ENCODE measurements at places on chromosomes 7 and 10.

- DNase-seq, result no peak
Measured at GRCh38 chr10:12255048-12255447, 59.1 kb downstream of the CDC123 start.

DNA sequence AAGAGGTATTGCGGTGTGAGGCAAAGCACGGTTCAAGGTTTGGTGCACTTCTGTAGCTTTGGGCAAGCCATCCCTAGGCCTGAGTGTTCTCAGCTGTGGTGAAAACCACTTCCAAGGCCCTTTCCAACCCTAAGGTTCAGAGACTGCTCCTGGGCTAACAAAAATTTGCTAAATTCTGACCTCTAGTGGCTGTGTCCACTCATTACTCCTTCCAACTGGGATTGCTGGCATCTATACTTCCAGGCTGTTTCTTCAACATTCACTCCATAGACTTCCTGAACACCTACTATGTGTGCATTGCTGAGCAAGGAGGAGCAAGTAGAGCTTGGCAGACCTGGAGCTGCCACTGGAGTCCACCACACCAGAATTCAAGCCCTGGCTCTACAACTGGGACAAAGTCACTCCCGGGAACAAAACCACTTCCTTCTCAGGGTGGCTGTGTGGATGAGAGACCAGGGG lies 29.3 kb upstream of the SH3PXD2A start:
- DNase-seq, result no peak

GRCh38 chr10:59868696-59869593 lies 37.4 kb downstream of the CCDC6 start:
- DNase-seq, result no peak

DNA sequence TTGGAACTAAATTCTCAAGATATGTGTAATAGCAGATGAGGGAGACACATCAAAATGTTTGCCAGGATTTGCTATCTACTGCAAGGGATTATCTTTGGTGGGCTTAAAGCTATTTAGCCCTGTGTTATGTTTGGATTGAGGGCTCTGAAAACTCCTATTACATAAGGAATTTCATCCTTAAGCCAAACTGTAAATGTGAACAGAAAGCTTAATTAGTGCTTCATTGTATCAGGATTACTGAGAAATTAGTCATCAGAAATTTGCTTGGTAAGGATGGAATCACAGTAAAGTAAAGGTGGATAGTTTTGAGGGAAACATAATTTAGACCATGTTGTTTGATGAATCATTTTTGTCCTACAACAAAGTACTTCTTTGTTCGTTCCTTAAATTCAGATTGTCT lies 8.3 kb downstream of the ANKRD7 start:
- no peak for DNase-seq

DNA sequence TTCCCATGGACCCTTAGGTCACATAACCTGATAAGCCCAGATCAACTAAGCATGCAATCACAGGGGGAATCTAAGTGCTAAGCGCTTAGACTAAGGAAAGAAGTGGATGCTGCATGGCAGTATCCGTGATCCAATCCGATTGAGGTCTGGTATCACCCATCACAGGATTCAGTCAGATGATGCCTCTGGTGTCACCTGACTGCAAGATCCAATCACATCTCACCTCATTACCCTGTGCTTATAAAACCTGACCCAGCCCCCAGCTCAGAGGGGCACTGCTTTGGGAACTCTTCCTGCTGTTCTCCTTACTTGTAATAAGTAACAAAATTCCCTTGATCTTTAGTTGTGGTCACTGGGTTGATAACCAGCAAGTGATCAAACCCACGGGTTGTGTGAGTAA lies 84.7 kb upstream of the TMEM168 start:
- DNase-seq, result no peak

GRCh38 chr10:4775808-4776207 lies 50.2 kb upstream of the AKR1E2 start:
- DNase-seq, result no peak

GRCh38 chr7:149525280-149525679 lies 27.7 kb upstream of the ZNF746 start:
- no peak for DNase-seq

- no peak for DNase-seq
Measured at GRCh38 chr10:121732656-121733445, 134.6 kb upstream of the FGFR2 start.

- DNase-seq, result no peak
Measured at GRCh38 chr10:42962110-42962901, 114.6 kb upstream of the RET start.

- no peak for DNase-seq
Measured at GRCh38 chr10:30502266-30503060, 68.5 kb downstream of the MAP3K8 start.

GRCh38 chr10:113169853-113170460 lies 219.9 kb downstream of the TCF7L2 start:
- no peak for DNase-seq

DNA sequence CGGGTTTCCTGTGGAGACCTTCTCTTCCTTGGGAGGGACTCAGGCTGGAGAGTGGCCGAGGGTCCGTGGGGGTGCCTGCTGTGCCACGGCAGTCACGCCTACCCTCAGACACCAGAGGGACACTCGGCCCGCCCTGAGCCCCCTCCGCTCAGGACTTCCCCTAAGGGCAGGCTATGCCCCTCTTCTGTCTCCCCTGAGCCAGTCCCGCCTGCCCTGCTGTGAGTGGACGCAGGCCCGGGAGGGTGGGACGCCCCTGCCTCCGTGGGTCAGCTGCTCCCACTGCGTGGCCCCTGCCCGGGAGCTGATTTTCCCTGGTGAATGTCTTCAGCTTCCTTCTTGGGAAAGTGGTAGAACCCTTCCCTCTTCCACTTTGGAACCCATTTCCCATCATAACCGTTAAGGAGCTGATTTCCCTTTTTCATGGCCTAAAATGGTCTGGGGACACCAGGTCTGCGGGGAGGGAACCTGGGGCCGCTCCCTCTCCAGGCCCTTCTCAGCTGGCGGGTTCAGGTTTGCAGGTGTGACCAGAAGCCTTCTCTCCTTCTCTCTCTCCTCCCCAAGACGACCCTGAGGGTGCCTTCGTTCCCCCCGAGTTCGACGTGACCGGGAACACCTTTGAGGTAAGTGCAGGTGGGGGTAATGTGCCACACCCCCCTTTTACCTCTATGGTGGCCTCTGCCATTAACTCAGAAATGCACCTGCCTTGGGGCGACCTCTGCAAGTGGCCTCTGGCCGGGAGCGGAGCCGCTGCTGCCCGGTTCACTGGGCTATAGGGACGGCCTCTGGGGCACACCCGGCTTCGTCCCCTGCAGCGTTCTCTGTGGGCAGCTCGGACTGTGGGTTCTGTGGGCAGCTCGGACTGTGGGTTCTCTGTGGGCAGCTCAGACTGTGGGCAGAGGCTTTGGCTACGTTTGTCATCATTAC lies 7.9 kb downstream of the KNDC1 start:
- no peak for DNase-seq

- DNase-seq, result no peak
Measured at GRCh38 chr10:117914334-117914733, 132.4 kb downstream of the RAB11FIP2 start.

DNA sequence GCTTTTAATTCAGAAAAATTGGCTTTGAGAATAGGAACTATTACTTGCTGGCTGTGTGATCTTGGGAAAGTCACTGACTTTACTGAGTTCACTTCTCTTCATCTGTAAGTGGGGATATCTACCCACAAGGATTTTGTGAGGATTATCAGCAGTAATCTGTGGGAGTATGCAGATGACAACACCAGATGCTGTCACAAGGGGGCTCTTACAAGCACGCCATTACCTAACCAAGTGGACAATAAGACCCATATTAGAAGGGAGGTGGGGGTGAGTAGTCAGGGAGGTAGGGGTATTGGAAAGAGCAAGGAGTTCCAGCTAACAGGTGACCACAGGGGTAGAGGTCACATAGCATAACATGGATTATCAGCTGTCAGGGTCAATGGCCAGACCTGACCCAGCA lies 569.4 kb downstream of the SUGCT start:
- DNase-seq, result no peak

- DNase-seq, result no peak
Measured at GRCh38 chr7:41872966-41873365, 170.1 kb upstream of the INHBA start.

DNA sequence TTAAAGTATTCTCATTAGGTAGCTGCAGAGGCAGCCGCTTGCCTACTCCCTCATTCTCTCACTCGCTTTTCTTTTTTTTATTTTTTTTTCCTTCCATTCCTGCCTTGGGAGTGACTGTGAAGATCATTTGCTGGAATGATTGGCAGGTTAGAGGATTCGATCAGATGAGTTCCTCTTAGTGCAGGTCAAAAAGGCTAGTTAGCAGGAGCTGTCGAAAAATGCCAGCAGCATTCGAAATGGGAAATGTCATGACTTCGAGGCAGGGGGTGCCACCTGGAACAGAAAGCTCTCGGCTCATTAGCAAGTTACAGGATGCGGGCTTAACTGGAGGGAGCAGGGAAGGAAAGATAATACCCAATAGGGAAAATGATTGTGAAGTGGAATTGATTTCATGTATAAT lies 137.5 kb upstream of the FZD1 start:
- DNase-seq, result no peak

GRCh38 chr10:125709553-125710474 lies 9.7 kb upstream of the EDRF1 start:
- DNase-seq, result no peak

GRCh38 chr7:32390210-32390609 lies 100.0 kb downstream of the LSM5 start:
- no peak for DNase-seq

DNA sequence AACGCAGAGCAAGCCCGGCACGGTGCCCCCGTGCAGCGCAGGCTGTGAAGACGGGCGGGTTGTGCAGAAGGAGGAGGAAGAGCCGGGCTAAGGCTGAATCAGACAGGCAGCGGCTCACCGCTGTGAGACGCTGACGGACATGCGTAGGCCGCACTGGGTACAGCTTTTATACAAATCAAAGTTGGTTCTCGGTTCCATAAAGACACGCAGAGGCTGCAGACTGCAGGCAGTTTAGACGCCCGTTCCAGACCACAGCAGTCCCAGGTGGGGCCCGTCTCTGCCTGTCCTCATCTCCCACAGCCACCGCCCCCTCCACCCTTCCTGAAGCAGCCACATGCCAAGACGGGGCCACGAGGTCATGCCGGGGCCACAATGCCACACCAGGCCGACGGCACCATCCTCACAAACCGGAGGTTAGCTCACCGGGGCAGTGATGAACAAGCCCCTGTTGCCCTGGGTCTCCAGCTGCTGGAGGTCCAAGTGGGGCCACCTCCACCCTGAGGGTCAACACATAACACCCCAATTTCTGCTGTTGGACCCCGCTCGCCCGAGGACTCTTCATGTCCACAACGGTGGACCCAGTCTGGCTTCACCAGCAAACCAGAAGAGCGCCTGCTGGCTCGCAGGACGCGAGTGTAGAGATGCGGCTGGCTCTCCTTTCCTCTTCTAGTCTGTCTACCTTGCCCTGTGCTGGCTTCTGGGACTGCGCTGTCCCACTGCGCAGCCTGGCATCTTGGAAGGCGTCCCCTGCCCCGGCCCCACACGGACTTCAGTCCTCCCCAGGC lies 227.2 kb downstream of the ELFN1 start:
- DNase-seq, result no peak

- DNase-seq, result no peak
Measured at GRCh38 chr10:103066141-103067098, 126.7 kb downstream of the NT5C2 start.

DNA sequence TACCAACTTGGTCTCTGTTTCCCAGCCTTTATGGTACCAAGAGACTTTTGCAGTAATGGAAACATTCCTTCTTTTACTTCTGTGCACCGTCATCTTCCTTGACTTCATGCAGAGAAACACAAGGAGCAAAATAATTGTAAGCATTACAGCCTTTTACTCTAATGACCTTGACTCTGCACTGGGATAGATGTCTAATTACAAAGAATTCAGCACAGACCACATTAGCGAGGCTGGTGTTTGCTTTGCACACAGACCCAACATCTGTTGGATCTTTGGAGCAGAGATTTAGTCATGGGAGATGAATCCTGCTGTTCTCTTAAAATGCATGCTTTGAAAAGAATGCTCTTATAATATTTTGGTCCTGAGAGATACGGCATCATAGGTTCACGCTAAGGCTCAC lies 261.6 kb downstream of the TWIST1 start:
- DNase-seq, result no peak

- DNase-seq, result no peak
Measured at GRCh38 chr10:271722-272121, 136.5 kb downstream of the ZMYND11 start.

GRCh38 chr10:28873540-28873939 lies 196.2 kb downstream of the BAMBI start:
- DNase-seq, result no peak

DNA sequence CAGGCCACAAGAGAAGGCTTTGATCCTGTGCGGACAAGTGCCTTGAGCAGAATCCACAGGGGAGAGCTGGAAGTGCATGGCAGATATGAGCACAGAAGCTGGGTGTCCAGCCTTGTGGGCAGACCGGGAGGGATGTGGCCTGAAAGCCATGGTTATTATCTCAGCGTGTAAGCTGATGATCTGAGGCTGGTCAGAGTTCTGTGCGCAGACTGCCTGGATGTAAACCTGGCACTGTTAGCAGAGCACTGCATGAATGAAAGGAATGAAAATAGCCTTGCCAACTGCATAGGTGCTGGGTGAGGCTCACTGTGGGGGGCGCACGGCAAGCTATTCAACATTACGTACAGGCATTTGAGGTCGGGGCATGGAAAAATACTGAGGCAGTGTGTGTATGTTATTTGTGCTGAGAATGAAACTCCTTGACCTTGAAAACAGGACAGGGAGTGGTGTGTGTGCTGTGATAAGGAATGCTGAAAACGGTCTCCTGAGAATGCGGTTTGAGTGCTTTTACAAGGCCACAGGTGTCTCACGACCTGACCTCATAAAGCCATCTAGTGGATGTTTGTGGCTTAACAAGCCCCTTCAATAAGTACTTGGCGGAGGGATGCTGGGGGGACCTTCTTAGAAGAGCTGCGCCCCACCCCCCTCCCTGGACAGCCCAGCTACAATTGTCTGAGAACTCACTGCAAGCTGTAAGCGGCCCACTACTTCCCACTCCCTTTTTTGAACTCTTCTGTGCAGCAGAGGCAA lies 18.7 kb downstream of the AKR1C1 start:
- DNase-seq, result no peak

DNA sequence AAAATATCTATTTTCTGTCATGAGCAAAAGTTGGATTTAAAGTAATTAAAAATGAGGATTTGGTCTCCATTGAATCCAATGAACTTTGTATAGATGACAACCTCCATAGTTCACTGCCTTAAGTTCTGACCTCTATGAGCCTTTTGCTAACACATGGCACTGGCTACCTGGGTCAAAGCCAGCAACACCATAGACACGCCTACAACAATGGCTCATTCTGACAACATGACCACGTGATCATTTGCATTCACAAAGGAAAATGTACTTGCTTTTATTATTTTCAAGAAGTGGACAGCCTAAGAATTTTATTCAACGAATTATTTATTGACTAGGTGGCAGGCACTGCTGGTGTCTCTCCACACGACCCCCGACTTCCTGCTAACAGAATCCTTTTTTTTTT lies 90.6 kb downstream of the CARD11 start:
- no peak for DNase-seq

- no peak for DNase-seq
Measured at GRCh38 chr10:133129071-133129858, 30.8 kb upstream of the KNDC1 start.

- DNase-seq, result no peak
Measured at GRCh38 chr10:78176320-78177317, 143.0 kb downstream of the RPS24 start.

Data from activated CD4-positive, alpha-beta T cell treated with anti-CD3 and anti-CD28 coated beads, Interleukin-2, amount 50 U/mL, for 4 hours (primary cell).